NCI-H1105 treated with DMSO at 0.1 percent for 48 hours (cell line): ENCODE measurements at places on chromosomes 2 and 18.

- no peak for DNase-seq
These were observed 311.0 kb downstream of the ZEB2 start for GRCh38 chr2:144208924-144209323.

DNA sequence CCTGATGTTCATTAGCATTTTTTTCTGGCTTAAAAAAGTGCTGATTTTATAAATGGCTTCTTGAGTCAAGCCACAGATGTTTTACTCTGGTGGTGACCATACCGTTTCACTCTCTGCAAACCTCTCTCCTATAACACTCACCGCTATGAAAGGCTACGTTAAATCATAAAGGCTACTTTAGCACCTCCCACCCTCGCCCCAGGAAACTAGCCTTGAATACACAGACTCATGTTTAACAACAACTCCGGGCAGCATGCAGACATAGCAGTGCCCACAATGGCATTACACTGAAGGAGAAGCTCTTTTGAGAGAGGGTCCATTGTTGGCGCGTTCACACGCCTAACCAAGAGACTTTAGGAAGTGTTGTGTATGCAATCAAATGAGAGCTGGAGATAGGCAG, 5.6 kb downstream of the MYT1L start:
- no peak for DNase-seq

- no peak for DNase-seq
These were observed 11.3 kb upstream of the OXER1 start for GRCh38 chr2:42775186-42775585.

- no peak for DNase-seq
These were observed 860.0 kb upstream of the ZEB2 start for GRCh38 chr2:145379934-145380333.

- no peak for DNase-seq
These were observed 142.9 kb upstream of the FIGN start for GRCh38 chr2:163878718-163879117.

- DNase-seq: no peak
These were observed 265.1 kb downstream of the SH3BP4 start for GRCh38 chr2:235216901-235217300.
